Nucleus accumbens (tissue), 56 donors: ENCODE measurements at places on chromosomes 6 and 20.

DNA sequence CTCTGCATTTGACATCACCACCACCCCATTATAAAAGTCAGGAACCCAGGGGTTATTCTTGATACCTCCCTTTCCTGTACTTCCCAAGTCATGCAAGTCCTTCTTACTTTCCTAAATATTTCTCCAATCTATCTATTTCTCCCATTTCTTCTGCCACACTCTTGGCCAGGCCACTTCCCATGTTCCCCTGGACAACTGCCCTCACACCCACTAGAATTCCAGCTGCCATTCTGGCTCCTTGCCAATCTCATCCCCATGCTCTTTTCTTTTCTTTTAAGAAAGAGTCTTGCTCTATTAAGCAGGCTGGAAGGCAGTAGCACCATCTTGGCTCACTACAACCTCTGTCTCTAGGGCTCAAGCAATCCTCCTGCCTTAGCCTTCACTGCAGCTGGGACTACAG lies 15.2 kb downstream of the DEFB132 start:
- DNase-seq: no peak

GRCh38 chr6:43916924-43917877 lies 147.2 kb downstream of the VEGFA start:
- DNase-seq: no peak

DNA sequence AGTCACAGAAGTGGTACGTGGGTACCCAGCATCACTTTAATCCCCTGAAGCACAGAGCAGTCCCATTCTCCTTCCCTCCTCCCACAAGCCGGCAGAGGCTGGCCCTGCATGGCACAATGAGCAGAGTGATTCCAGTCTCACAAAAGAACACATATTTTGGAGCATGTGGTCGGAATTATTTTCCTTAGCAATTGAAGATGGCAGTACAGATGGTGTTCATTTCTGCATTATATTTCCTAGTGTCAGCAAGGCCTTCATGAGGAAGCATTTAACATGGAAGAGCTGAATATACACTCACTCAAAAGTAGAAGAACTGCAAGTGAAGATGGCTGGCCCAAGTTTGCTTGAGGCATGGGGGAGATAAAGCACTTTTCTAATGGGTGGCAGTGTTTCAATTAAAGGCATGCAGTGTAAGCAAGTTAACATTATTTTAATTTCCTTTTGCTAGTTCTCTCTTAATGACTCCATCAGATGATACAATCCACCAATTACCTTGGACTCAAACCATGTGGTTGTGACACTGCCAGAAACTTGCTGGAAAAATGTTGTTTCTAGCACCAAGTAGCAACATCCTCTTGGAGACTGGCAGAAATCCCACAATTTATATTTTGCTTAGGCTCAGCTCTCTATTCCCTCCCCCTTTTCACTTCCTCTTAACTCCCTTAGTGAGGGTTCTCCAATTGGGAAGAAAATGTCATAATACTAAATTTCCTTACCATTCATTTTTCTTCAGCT lies 74.4 kb downstream of the ARHGAP18 start:
- DNase-seq: no peak

DNA sequence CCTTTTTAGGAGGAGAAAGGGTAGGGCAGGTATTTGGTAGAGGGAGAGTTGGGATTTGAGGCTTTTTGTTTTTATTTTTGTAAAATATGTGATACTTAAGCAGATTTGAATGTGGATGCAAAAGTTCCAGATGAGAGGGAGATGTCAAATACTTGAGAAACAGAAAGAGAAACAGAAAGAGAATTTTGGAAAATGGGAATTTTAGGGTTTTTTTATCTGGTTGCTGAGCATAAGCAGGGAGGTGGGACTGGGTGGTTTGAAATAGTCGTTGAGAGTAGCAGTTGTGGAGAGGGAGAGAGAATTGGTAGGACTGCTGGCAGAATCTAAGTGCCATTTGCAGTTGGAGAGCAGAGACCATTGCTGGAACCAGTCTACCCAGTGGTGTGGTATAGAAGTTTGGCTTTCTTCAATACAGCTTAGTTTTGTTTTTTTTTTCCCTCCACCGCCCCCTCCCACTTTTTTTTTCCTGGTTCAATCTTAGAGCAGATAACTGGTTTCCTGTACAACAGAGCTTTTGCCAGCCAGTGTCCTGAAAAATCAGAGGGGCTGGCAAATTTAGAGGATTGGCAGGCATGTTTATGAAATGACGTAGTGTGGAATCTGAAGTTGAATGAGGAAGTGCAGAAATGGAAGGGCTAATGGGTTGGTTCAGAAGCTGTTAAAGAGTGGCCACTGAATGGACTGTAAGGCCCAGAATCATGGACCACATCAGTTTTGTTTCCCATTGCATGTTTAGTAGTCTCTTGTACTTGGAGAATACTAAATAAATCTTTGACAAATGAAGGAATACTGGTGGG lies 68.7 kb downstream of the ATRN start:
- no peak for DNase-seq

DNA sequence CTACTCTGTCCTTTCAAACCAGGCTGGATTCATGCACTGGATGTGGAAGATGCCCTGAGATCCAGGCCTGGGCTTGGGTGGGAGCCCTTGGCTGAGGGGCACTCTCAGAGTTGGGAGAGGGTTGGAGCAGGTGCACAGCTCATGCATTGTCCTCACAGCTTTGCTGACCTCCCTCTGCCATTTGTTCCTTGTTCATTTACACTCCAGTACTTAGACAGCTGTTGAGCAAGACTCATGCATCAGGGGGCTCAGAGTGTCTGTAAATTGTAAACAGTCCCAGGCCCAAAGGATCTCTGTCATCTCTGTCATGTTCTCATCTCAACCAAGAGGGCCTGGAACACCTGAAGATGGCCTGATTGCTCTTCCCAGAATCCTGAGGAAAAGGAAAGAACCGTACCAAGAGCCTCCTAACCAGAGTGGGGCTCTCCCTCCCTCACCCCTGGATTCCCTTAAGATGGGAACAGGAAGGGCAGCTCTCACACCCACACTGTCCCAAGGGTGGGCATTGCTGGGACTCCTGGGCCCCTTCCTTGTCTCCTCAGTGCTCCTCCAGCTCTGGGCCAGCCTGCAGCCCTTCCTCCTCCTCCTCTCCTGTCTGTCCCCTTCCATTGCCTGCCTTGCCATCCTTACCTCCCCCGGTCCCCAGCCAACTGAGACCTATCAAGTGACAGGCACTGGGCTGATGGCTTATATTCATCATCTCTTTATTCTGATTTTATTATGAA lies 132.9 kb downstream of the FOXO3 start:
- DNase-seq: no peak

- DNase-seq: no peak
These were observed 52.3 kb upstream of the HFE start for GRCh38 chr6:26034905-26035304.
